Tibial nerve (tissue), 4 donors: ENCODE measurements at places on chromosomes 7 and 10. TPM values are rescaled to one million over a fixed set of nuclear protein-coding genes. Genes with fewer than 3 reads are reported as not detected.

DNA sequence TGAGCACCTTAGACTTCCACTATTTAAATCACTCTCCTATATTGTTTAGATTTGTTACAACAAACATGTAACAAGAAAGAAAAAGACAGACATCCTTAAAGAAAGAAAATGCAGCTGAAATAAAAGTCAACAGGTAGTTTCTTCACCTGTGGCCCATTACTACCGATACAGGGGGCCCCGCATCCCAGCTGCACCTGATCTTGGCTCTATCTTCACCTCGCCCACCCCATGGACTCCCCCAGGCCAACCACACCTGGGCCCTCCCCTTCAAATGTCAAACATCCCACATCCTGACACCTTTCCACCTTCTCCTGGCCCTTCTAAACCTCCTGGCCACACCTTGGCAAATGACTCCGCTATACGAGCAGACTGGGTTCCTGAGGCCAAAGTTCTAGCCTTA is 7.0 kb downstream of the DDX56 start:
- no peaks in the 10 kb centered on the region for H3K4me1 ChIP-seq

GRCh38 chr10:32244421-32245207 is 102.3 kb downstream of the EPC1 start:
- H3K27ac ChIP-seq = no peak overlapping the region
- no peak overlapping the region for H3K4me3 ChIP-seq
- DNase-seq = no peak
- H3K36me3 ChIP-seq = no peaks in the 10 kb centered on the region
- H3K4me1 ChIP-seq = no peaks in the 10 kb centered on the region
- no peaks in the 10 kb centered on the region for H3K27me3 ChIP-seq

DNA sequence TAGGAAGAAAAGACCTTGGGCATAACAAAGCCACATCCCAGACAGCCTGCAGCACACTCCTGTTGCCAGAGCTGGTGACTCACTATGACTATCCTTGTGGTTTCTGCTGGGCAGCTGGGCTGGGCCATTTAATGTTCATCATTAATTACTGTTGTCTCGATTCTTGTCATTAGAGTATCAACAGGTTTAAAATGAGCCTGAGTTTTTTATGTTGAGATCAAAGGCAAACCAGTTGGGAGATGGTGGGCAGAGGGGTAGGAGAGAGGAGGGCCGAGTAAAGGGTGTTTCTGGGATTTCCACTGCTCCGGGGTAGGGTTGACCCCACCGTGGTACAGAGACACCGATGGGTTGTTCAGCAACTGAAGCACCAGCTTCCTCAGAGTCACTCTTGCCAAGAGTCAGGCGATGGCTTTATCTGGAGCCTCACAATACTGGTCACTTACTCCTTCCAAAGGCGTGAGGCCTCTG is 128.7 kb upstream of the LYZL1 start:
- DNase-seq = no peak
- H3K27ac ChIP-seq = no peak overlapping the region
- H3K4me3 ChIP-seq = no peak overlapping the region
- H3K4me1 ChIP-seq = no peaks in the 10 kb centered on the region

DNA sequence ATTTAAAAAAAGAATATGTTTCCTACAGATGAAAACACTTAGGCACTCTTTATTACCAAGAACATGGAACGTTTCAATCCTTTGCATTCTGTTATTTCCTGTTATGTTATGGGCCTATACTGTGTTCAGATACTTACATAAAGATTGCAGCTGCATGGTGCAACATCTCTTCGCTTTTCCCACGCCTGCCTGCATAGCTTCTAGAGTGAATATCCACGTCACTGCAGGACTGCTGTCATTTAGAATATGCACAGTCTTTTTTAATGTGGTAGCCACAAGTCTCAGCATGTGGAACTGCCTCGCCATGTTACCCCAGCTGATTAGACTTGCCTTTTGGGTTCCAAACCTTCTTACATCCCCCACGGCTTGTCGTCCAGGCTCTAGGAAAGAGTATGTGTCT is 69.6 kb upstream of the GATA3 start:
- DNase-seq = no peak
- no peak overlapping the region for H3K27ac ChIP-seq
- H3K4me3 ChIP-seq = no peak overlapping the region

DNA sequence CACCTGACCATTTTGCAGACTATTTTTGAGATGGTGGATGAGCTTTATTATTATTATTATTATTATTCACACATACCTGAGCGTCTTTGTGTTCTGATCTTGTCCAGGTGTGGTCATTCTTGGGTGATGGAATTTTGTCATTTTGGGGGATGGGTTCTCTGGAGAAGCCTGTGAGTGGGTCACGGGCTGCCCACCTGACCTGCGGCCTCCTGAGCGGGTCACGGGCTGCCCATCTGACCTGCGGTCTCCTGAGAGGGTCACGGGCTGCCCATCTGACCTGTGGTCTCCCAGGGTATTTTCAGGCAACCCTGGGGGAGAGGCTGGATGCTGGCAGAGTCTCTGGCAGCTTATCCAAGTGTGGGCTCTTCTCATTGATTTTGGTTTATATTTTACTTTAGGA is 7.3 kb downstream of the SCART1 start:
- H3K27me3 ChIP-seq = no peaks in the 10 kb centered on the region
- H3K27ac ChIP-seq = no peak overlapping the region
- no peak overlapping the region for H3K4me3 ChIP-seq
- H3K4me1 ChIP-seq = no peaks in the 10 kb centered on the region
- H3K36me3 ChIP-seq = peaks cover 86% of the 10 kb centered on the region

GRCh38 chr10:17144032-17144431 is 14.4 kb upstream of the CUBN start:
- no peaks in the 10 kb centered on the region for H3K36me3 ChIP-seq
- no peak for DNase-seq

- DNase-seq = no peak
- H3K4me3 ChIP-seq = no peak overlapping the region
- H3K4me1 ChIP-seq = no peaks in the 10 kb centered on the region
- H3K27ac ChIP-seq = no peak overlapping the region
- H3K27me3 ChIP-seq = no peaks in the 10 kb centered on the region
These were observed 23.8 kb upstream of the AKR1C1 start for GRCh38 chr10:4939224-4940072.

- H3K4me1 ChIP-seq = no peaks in the 10 kb centered on the region
- no peaks in the 10 kb centered on the region for H3K36me3 ChIP-seq
- no peaks in the 10 kb centered on the region for H3K27me3 ChIP-seq
- H3K27ac ChIP-seq = no peak overlapping the region
- no peak for DNase-seq
These were observed 41.4 kb downstream of the MYO1G start for GRCh38 chr7:44937426-44937825.

DNA sequence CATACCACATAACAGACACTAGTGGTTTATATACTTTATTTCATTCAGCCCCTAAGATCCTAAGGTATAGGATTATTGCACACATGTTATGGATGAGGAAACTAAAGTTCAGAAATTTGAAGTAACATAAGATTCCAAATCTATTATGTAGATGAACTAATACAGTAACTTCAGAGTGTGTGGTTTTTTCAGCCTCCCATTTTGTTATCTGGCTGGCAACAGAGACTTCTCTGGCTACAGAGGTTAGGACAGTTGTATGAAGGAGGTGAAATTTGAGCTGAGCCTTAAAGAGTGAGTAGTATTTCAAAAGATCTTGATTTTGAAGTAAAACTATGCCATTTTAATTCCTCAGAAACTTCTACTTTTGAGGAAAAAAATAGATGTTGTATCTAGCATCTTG is 125.4 kb downstream of the MAPK8 start:
- no peak overlapping the region for H3K4me3 ChIP-seq
- H3K36me3 ChIP-seq = no peaks in the 10 kb centered on the region
- no peaks in the 10 kb centered on the region for H3K27me3 ChIP-seq
- no peak for DNase-seq

DNA sequence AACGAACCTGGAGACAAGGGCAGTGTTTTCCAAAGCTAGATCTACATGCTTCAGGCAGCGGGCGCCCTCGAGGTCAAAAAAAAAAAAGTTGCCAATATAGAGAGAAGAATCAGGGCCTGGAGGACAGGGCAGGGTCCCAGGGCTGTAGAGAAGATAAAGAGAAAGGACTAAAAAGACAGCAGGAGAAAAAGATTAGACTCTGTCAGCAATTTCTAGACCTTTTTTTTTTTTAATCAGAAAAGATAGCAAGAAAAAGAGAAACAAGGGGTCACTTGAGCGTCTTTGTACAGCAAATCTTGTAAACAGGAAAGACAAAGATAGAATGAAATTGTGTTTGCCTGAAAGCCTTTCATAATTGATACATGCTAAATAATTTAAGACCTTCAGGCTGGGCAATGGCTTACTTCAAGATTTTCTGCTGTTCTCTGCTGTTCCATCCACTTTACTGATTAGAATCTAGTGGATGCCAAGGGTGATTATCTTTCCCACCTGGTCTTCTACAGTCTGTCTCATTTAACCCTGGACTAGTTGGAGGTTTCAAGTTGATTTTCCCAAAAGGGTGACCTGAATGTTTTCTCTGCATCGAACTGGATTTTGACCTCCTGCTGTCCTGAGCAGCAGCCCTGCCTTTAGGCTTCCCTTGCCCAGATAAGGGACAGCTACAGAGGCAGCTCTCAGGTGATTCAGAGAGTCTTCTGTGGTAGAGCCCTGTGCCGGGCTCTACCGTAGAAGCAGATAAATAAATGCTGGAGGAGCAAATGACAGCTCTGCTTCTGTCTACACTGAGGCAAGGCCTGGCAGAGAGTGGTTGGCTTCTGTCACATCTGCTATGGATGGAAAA is 5.1 kb downstream of the LMOD2 start:
- no peak for DNase-seq
- H3K36me3 ChIP-seq = no peaks in the 10 kb centered on the region
- H3K4me1 ChIP-seq = no peaks in the 10 kb centered on the region
- no peak overlapping the region for H3K4me3 ChIP-seq
- no peaks in the 10 kb centered on the region for H3K27me3 ChIP-seq

GRCh38 chr7:43729924-43730248 is 563 bp upstream of the COA1 start:
- no peaks in the 10 kb centered on the region for H3K4me1 ChIP-seq
- H3K27ac ChIP-seq = peak overlapping the region; percentile 83
- no peak for DNase-seq
- H3K36me3 ChIP-seq = no peaks in the 10 kb centered on the region

GRCh38 chr7:96314402-96315124 is 7.3 kb downstream of the SLC25A13 start:
- no peak overlapping the region for H3K27ac ChIP-seq
- no peak for DNase-seq
- H3K27me3 ChIP-seq = no peaks in the 10 kb centered on the region
- no peaks in the 10 kb centered on the region for H3K36me3 ChIP-seq
- H3K4me3 ChIP-seq = no peak overlapping the region

The CLRN3 gene
- not detected for total RNA-seq

The TECTB gene
- not detected for total RNA-seq

The GRID2IP gene
- total RNA-seq = not detected

The PTPRN2 gene
- total RNA-seq = 6.6 TPM

The STEAP1B gene
- total RNA-seq = 9.4 TPM

The ADIRF gene
- total RNA-seq = 849 TPM

The MCM10 gene
- total RNA-seq = not detected
